Suppressor macrophage (primary cell): ENCODE measurements at places on chromosomes 4 and X.

DNA sequence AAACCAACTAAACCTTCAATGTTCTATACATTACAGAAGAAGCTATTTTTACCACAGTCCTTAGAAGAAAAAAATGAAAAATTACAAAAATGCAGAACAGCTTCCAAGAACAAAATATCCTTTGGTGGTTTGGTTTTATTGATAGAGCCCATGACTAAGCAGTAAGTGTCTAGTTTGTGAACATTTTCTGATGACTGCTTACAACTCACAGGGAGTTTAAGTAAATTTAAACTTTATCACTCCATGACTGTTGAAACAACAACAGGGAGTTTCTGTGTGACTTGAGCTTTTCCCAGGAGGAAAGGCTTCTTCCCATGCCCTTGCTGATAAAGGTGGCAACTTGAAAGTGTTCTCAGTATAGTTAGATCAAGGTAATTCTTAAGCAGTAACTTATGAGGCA, 2.9 kb downstream of the PF4 start:
- no peak for DNase-seq

- DNase-seq: no peak
Measured at GRCh38 chrX:18938710-18939109, 45.2 kb downstream of the PHKA2 start.

DNA sequence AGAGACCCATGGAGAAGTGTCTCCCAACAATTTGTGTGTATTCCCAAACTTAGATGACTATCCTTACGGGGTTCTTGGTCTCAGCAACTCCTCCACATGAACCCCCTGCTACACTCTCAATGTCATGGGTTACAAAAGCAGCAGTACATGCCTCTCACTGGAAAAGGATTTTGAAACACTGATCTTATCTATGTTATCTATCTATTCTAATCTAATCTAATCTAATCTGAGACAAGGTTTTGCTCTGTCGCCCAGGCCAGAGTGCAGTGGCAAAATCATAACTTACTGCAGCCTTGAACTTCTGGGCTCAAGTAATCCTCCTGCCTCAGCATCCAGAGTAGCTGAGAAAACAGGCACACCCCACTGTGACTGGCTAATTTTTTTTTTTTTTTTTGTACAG, 19.3 kb downstream of the TSPAN5 start:
- no peak for DNase-seq

GRCh38 chrX:1582686-1583437, 8.5 kb upstream of the AKAP17A start:
- peak; percentile 62 for DNase-seq

DNA sequence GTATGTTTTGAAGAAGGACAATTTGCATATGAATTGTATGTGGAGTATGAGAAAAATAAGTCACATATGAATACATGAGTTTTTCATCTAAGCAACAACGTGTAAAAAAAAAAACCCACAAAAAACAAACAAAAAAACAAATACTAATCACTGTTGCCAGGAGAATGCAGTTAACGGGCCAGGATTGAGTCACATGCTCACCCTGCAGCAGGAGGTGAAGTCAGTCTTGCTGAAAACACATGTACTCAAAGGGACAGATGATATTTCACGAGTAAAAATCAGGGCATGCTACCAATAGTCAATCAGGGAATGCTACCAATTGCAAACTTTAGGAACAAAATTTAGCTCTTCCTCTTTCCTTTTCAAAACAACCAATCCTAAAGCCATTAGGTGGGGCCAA, 10.4 kb upstream of the DCLK2 start:
- DNase-seq: no peak

DNA sequence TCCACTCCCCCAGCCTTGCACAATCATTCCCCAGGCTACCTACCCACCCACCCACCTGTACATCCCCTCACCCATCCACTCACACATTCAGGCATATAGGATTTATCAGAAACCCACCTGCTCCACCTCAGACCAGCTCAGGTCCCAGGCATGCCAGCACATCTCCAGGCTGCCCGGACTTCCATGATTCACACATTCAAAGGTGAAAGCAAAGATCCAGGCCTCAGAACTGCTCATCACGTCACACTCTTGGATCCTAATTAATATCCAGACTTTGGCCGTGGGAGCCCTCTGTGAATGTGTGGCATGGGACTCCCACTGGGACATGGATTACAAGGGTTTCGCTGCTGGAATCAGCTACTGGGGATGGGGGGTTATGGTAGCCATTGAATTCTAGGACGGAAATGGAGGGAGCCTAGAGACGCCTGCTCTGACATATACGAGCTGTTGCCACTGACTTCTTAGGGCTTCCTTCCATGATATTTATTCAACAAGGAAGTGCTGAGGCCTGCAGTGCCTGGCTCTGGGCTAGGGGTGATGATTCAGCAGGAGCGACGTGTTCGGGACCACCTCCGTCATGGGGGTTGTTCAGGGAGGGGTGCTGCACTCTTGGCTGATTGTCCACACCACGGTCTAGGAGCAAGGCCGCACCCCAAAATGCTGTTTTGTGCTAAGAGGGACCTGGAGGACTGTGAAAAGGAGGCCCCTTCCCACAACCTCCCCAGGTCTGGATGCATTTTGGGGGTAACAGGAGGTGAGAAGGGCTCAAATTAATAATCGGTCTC, 56.9 kb upstream of the ADRA2C start:
- DNase-seq: no peak

DNA sequence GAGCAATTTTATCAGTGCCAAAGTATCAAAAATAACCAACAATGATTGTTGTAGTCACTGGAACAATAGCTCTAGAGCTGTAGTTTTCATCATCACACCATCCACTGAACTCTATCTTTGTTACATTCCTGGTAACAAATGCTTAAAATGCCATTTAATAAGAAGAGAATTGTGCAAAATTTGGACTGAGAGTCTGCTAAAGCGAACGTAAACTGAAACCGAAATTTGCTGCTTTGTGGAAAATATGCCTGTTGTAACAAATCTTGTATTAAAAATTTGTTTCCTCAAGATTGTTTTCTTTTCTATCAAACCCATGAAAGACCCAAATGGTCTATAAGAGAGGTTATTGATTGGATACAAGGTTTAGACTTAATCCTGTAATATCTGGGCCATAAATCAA, 109.3 kb upstream of the TECRL start:
- no peak for DNase-seq

GRCh38 chrX:30981968-30982367, 89.9 kb downstream of the FTHL17 start:
- peak; percentile 54 for DNase-seq

- peak; percentile 14 for DNase-seq
Measured at GRCh38 chr4:88734403-88734949, 36.8 kb upstream of the NAP1L5 start.

- DNase-seq: peak; percentile 61
Measured at GRCh38 chr4:32569861-32570260, 1849.7 kb downstream of the PCDH7 start.

- no peak for DNase-seq
Measured at GRCh38 chrX:12360383-12360782, 222.1 kb downstream of the FRMPD4 start.

GRCh38 chrX:44062840-44063239, 89.7 kb upstream of the NDP start:
- DNase-seq: peak; percentile 32

- DNase-seq: no peak
Measured at GRCh38 chr4:116603096-116603495, 482.3 kb downstream of the TRAM1L1 start.

DNA sequence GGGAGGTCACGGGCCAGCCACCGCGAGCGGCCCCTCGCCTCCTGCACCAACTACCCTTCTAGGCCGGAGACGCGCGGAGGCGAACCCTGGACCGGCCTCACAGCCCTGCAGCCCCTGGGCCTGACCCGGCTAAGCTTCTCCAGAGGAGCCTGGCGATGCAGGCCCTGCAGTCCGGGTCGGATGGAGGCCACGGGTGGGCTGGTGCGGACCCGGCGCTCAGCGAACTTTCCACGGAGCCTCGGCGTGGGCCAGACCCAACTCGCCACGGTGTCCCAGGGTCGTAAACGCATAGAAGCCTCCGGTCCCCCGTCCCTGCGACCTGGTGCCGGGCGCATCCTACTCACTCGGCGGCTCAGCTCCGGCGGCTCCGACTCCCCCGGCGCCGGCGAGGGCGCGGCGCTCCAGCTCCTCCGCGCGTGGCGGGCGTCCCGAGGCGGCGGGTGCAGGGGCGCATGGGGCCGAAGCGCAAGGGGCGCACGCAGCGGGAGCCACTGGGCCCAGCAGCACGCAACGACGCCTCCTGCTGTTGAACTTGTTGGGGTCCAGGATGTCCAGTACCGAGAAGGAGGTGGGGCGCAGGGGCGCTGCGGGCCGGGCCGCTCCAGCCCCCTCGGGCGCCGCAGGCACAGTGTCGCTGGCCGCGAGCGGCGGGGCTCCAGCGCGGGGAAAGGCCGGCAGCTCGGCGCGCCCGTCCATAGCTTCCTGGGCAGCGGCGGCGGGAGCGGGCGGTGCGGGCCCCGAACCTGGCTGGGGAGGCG, 427 bp downstream of the NKX1-1 start:
- DNase-seq: no peak

DNA sequence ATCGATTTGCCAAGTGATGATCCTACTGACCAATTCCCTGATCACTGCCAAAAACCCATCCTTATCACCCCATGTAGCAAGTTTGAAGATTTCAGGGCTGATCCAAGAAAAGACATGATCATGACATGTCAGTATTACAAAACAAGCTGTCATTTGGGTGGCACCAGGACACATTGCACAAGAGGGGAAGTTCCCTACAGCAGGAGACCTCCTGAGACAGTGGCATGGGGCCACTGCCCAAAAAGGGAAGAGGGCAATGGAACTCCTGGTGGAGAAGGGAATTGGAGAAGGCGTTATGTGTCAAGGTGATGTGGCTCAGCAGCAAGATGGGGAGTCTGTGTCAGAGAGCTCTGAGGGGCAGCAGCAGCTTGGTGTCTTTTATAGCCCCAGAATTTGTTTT, 43.4 kb downstream of the ZNF182 start:
- peak; percentile 50 for DNase-seq

- no peak for DNase-seq
Measured at GRCh38 chr4:72314869-72315268, 254.2 kb downstream of the ADAMTS3 start.

DNA sequence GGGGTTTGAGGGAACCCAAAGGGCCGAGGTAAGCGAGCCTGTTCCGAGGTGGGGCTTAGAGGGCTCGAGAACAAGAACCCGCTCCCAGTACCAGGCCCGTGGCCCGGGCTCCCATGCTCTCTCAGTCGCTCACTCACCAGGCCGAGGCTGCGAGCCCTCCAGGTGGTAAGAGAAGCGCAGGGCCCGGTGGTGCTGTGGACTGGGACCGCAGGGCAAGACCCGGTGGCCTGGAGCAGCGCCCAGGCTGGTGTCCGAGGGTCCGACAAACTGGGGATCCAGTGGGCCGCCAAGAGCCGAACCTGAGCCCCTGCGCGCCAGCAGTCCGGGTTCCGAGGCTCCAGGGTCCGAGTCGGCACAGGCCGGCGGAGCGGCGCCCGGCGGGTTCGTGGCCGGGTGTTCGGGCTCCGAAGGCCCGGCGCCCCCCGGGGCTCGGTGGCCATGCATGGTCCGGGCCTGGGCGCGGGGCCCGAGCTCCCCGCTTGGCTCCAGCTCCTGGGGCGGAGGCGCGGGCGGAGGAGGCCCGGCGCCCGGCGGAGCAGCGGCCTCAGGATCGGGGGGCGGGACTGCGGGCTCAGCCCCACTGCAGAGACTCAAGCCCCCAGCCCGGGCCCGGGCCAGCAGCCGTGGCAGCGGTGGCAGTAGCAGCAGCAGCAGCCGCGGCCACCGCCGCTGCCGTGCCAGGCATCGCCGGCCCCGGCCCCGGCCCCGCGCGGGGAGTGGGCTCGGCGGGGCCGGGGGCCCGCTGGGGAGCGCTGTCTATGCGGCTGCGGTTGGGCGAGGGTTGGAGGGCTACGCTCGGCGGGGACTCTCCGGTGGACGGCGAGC, 833 bp downstream of the FGD1 start:
- DNase-seq: no peak

- DNase-seq: no peak
Measured at GRCh38 chrX:15834827-15835595, 19.6 kb downstream of the AP1S2 start.
